ENCODE measurements at places on chromosomes 1 and 21. TPM values are rescaled to one million over a fixed set of nuclear protein-coding genes. Genes with fewer than 3 reads are reported as not detected.

DNA sequence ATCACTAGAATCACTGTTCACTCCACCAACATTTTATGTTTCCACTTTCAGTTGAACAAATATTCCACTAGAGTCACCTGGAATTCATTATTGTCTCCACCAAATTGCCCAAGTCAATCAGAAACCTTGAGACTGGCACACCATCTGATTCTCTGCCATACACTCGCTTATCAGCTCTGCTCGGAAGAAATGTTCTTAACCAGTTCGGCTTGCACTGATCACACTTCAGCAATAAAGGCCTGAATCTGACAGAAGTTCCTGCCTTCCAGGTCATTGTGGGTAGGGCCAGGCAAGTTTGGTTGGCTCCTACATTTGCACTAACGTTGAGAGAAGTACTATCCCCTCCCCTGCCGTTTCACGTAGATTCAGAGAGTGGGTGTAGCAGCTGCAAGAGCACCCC lies 10.0 kb downstream of the TPM3 start:
- H3K27me3 ChIP-seq = no peaks in the 10 kb centered on the region
- no peaks in the 10 kb centered on the region for H3K36me3 ChIP-seq
- H3K4me3 ChIP-seq = peak overlapping the region; percentile 100

The MARK1 gene
- total RNA-seq = 25.1 TPM

- peaks cover 11% of the 10 kb centered on the region for H3K4me1 ChIP-seq
- no peak for DNase-seq
- H3K27me3 ChIP-seq = peaks cover 8% of the 10 kb centered on the region
- H3K4me3 ChIP-seq = no peak overlapping the region
- H3K27ac ChIP-seq = no peak overlapping the region
Measured at GRCh38 chr1:183355181-183355580, 63.0 kb downstream of the NMNAT2 start.

GRCh38 chr1:155326631-155327037 lies 5.9 kb downstream of the RUSC1 start:
- no peak for DNase-seq
- H3K4me1 ChIP-seq = peaks cover 17% of the 10 kb centered on the region
- H3K4me3 ChIP-seq = no peak overlapping the region
- H3K27ac ChIP-seq = no peak overlapping the region

The ZFP69B gene
- 0.98 TPM for total RNA-seq

GRCh38 chr1:67755619-67756018 lies 70.6 kb downstream of the GADD45A start:
- H3K27me3 ChIP-seq = no peaks in the 10 kb centered on the region
- H3K4me1 ChIP-seq = peaks cover 11% of the 10 kb centered on the region
- H3K27ac ChIP-seq = no peak overlapping the region
- DNase-seq = no peak
- H3K4me3 ChIP-seq = no peak overlapping the region
- H3K36me3 ChIP-seq = no peaks in the 10 kb centered on the region

GRCh38 chr1:227731696-227732585 lies 3.2 kb downstream of the JMJD4 start:
- H3K27me3 ChIP-seq = no peaks in the 10 kb centered on the region
- H3K36me3 ChIP-seq = no peaks in the 10 kb centered on the region
- no peaks in the 10 kb centered on the region for H3K4me1 ChIP-seq
- H3K4me3 ChIP-seq = no peak overlapping the region
- no peak for DNase-seq

- no peaks in the 10 kb centered on the region for H3K27me3 ChIP-seq
- H3K4me3 ChIP-seq = no peak overlapping the region
- peak; percentile 61 for DNase-seq
- H3K36me3 ChIP-seq = no peaks in the 10 kb centered on the region
- H3K27ac ChIP-seq = no peak overlapping the region
Measured at GRCh38 chr1:111406321-111406768, 21.2 kb downstream of the OVGP1 start.

DNA sequence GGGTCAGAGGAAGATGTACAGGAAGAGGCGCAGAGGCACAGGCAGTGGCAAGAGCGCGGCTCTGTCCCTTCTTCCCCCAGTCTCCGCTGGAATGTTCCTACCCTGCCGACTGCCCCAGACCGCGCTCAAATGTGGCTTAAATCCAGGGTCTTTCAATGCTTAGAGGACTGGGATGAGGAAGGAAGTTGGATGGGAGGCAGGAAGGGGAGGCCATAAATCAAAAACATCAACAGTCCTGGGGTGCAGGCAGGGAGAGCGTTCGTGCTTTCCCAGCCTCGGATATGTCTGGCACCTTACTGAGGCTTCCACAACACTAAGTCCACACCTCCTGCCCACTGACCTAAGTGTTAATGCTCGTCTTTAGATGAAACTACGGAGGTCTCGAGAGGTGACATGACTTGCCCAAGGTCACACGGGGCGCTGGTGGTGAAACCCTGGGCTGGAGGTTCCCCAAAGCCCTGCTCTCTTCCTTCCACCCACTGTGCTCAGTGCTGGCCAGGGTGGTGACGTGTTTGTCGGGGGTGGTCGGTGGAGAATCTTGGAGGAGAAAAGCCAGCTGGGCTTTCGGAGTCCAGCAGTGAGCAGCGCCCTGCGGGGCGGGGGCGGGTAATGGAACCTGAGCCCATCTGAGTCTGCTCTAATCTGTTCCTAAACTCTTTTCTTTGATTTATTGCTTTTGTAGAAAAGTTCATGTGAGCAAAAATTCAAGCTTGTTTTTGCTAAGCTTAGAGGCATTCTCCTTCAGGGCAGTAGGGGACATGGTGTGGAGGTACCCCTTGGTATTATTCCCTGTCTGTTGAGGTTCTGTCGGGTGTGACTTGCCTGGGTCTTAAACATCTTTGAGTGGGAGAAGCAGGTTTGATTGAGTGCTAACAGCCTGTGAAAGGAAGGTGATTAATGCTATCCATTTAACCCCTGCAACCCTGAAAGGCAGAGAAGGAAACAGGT lies 708 bp downstream of the CDA start:
- H3K27me3 ChIP-seq = peaks cover 11% of the 10 kb centered on the region
- H3K27ac ChIP-seq = peak overlapping the region; percentile 63
- peak; percentile 79 for DNase-seq
- H3K4me1 ChIP-seq = peaks cover 18% of the 10 kb centered on the region

GRCh38 chr1:247445526-247446356 lies 12.2 kb downstream of the OR2B11 start:
- no peaks in the 10 kb centered on the region for H3K27me3 ChIP-seq
- no peak overlapping the region for H3K4me3 ChIP-seq
- DNase-seq = peak; percentile 47

GRCh38 chr21:45348591-45349327 lies 56.2 kb upstream of the COL18A1 start:
- DNase-seq = no peak
- H3K4me3 ChIP-seq = no peak overlapping the region
- no peaks in the 10 kb centered on the region for H3K27me3 ChIP-seq
- H3K36me3 ChIP-seq = no peaks in the 10 kb centered on the region

DNA sequence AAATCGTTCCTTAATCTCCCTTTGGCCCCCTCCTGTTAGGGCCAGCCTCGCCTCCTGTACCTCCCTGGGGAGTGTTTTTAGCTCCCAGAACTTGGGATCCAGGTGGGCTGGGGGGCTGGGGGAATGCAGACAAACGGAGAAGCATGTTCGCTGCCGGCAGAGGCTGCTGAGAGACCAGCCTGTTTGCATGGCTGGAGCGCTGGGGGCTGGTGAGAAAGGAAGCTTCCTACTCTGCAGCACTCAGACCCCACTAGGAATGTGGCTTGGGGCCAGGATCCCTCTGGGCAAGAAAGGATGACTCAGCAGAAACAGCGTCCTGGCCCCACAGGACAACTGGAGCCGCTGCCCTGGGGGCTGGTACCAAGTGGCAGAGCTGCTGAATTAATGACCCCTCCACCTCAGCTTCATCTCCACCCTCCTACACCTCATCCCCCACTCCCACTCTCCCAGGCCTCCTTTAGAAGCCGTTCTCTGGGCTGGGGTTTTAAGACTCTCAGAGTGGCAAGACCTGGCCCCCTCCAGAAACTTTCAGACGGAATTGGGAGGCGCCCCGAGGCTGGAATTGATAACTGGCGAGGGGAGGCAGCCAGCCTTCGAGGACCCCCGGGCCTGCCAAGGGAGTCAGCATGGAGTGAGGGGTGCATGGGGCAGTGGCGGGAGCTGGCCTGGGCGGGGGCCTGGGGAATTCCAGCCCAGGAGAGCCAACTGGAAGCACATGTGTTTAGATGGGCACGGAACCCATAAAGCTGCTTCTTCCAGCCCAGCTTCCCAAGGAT lies 28.5 kb upstream of the EPS8L3 start:
- no peaks in the 10 kb centered on the region for H3K36me3 ChIP-seq
- DNase-seq = peak; percentile 82
- H3K4me3 ChIP-seq = no peak overlapping the region
- H3K27ac ChIP-seq = peak overlapping the region; percentile 58
- peaks cover 45% of the 10 kb centered on the region for H3K4me1 ChIP-seq

The BCL2L15 gene
- total RNA-seq = 0.55 TPM

Data from heart left ventricle (tissue), 16 donors.